ENCODE measurements at places on chromosomes 16 and 17.

GRCh38 chr16:61323456-61323855, 712.8 kb downstream of the CDH8 start:
- no peaks in the 10 kb centered on the region for H3K27me3 ChIP-seq
- H3K27ac ChIP-seq, result no peak overlapping the region
- peak; percentile 50 for DNase-seq
- H3K4me1 ChIP-seq, result no peaks in the 10 kb centered on the region
- no peaks in the 10 kb centered on the region for H3K36me3 ChIP-seq

GRCh38 chr17:58192612-58193011, at the start of gene EPX:
EPX (plus strand) TSS chr17:58192726; CDS start chr17:58192847, 121 bp downstream.
- H3K4me3 ChIP-seq, result no peak within 1 kb of the TSS
- H3K4me1 ChIP-seq, result peaks cover 12% of the 10 kb centered on the region
- peaks cover 6% of the 10 kb centered on the region for H3K27me3 ChIP-seq
- H3K27ac ChIP-seq, result no peak within 1 kb of the TSS

GRCh38 chr16:13896543-13897182, 23.3 kb upstream of the ERCC4 start:
- DNase-seq, result peak; percentile 34
- peaks cover 19% of the 10 kb centered on the region for H3K27me3 ChIP-seq
- no peak overlapping the region for H3K27ac ChIP-seq

DNA sequence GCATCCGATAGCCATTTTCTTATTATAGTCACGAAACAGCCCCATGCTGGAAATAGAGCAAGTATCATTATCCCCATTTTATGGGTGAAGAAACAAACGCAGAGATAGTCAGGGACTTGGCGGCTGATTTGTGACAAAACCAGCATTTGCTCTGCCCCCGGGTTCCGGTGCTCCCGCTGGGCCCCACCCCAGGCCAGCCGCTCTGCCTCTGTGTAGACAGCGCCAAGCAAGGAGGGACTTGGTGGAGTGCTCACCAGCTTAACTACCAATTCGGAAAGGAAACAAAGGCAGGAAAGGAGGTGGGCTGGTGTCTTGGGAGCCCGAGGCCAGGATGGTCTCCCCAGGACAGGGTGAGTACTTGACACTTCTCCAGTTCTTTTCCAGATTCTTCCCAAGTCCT, 10.0 kb downstream of the SRL start:
- H3K27me3 ChIP-seq, result no peaks in the 10 kb centered on the region
- no peak overlapping the region for H3K4me3 ChIP-seq
- H3K27ac ChIP-seq, result no peak overlapping the region
- no peaks in the 10 kb centered on the region for H3K36me3 ChIP-seq
- H3K4me1 ChIP-seq, result no peaks in the 10 kb centered on the region

DNA sequence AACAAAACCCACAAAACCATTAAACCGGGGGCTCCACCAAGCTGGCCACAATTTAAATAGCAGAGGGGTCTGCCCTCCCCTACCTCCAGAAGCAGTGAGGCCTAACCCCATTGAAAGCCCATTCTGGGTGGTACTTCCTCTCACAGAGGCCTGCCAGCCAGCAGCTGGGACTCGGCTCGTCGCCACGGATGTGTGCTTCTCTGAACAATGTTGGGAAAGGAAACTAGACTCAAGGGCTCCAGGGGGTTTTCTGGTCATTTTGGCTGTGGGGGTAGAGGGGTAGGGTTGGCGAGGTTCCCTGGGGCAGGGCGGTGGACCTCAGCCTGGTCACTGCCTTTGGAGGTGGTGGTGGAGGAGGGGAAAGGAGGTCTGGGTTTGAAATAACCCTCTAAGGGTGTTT, 4.7 kb upstream of the PLCG2 start:
- no peak overlapping the region for H3K27ac ChIP-seq
- no peak for DNase-seq
- H3K4me1 ChIP-seq, result no peaks in the 10 kb centered on the region
- H3K4me3 ChIP-seq, result no peak overlapping the region
- no peaks in the 10 kb centered on the region for H3K27me3 ChIP-seq

DNA sequence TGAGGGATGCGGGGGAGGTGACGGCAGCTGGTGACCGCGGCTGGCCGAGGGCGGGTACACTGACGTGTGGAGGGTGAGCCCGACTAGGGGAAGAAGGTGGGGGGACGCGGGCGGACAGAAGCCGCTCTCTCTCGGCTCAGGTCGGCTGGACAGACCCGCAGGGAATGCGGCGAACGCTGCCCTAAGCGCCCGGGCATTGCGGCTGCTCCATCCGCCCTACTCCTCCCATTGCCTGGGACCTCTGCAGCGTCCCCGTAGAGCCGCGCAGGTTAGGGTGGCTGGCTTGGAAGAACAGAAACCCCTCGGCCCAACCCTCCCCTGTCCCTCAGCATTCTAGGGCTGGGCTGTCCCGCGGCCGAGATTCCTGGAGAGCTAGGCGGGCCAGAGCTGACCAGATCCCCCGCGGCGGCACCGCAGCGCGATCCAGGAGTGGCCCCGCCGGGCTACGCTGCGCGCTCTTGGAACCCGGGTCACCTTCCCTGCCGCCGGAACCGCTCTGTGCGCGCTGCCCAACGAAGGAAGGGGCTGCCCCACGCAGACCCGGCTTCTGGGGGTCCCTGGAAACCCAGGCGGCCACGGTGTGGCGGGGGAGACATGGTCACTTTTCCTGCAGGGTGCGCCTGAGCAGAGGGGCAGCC, 3.0 kb downstream of the DLX4 start:
- H3K27ac ChIP-seq, result no peak overlapping the region
- H3K4me1 ChIP-seq, result no peaks in the 10 kb centered on the region
- DNase-seq, result no peak
- no peaks in the 10 kb centered on the region for H3K36me3 ChIP-seq

DNA sequence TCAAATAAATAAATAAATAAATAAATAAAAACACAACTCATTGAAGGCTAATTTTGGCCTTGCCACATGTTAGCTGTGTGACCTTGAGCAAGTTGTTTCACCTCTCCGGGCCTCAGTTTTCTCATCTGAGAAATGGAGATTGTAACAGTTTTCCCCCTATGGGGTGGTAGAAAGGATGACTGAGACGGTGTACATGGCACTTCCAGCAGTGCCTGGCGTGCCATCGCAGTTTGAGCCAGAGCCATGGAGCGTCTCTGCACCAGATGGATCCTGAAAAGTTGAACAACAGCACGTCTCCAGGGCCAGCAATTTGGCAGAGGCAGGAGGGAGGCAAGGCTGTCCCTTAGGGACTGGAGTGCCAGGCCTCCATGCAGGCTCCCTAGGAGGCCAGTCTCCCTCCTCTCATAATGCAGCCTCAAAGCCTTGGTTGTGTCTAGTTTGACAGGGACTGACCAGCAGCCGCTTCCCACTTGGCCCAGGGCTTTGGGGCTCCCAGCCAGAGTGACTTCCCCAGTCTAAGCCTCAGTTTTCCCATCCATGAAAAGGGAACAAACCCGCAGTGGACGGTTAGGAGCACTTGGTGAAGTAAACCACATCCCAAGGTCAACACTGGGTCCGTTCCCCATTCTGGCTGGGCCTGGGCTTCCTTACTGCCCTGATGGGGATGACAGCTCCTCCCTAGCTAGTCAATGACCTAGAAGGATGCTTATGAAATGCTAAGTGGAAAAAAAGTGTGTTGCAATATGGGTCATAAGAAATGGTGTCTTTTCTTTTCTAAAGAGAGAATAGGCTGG, 19.3 kb downstream of the SOCS1 start:
- DNase-seq, result no peak
- H3K36me3 ChIP-seq, result no peaks in the 10 kb centered on the region
- no peak overlapping the region for H3K27ac ChIP-seq
- H3K27me3 ChIP-seq, result no peaks in the 10 kb centered on the region
- no peaks in the 10 kb centered on the region for H3K4me1 ChIP-seq

DNA sequence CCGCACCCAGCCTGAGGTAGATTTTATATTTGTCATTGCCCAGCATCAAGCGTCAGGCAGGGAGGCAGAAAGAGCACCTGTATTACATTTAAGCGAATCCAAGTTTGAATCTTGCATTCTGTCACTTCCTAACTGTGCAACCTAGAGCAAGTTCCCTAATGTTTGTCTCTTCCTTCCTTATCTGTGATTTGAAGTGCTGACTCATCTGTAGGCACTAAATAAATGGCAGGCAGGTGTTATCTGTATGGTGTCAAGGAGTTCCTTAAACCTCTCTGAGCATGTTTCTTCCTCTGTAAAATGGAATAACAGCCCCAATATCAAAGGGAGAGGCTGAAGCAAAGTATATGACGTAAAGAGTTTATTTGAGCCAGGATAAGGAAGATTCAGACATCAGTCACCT, 24.3 kb downstream of the GP2 start:
- H3K4me1 ChIP-seq, result no peaks in the 10 kb centered on the region
- peaks cover 5% of the 10 kb centered on the region for H3K27me3 ChIP-seq
- no peak for DNase-seq
- H3K36me3 ChIP-seq, result no peaks in the 10 kb centered on the region

DNA sequence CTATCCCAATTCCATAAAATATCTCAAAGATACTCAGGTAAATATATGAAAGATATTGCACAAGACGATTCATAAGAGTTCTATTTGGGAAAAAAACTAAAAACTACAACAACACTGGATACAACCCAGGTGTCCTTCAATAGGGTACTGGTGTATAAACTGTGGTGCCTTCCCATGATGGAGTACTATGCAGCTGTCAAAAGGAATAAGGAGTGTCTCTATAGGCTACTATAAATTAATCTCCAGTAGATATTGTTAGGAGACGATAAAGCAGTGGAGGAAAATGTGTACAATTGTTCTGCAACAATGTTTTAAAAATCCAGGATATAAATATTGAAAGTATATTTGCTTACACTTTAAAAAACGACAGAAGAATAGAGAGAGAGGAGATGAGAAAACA, 2.4 kb upstream of the KRTAP4-12 start:
- H3K4me1 ChIP-seq, result no peaks in the 10 kb centered on the region
- H3K36me3 ChIP-seq, result no peaks in the 10 kb centered on the region
- no peak for DNase-seq
- H3K27me3 ChIP-seq, result no peaks in the 10 kb centered on the region

GRCh38 chr16:58481931-58482330, 18.0 kb upstream of the NDRG4 start:
- no peak overlapping the region for H3K27ac ChIP-seq
- peaks cover 5% of the 10 kb centered on the region for H3K27me3 ChIP-seq
- no peaks in the 10 kb centered on the region for H3K36me3 ChIP-seq
- no peak overlapping the region for H3K4me3 ChIP-seq
- no peak for DNase-seq

- H3K4me1 ChIP-seq, result peaks cover 10% of the 10 kb centered on the region
- no peak overlapping the region for H3K4me3 ChIP-seq
- no peaks in the 10 kb centered on the region for H3K36me3 ChIP-seq
- no peak for DNase-seq
Observed at GRCh38 chr16:11395008-11395948, 50.0 kb downstream of the RMI2 start.
